ENCODE measurements at places on chromosomes 1 and 21.

GRCh38 chr1:11790880-11791715, 14.7 kb downstream of the MTHFR start:
- H3K4me3 ChIP-seq: no peak overlapping the region
- H3K27me3 ChIP-seq: no peaks in the 10 kb centered on the region
- H3K27ac ChIP-seq: peak overlapping the region; percentile 91
- H3K36me3 ChIP-seq: no peaks in the 10 kb centered on the region

DNA sequence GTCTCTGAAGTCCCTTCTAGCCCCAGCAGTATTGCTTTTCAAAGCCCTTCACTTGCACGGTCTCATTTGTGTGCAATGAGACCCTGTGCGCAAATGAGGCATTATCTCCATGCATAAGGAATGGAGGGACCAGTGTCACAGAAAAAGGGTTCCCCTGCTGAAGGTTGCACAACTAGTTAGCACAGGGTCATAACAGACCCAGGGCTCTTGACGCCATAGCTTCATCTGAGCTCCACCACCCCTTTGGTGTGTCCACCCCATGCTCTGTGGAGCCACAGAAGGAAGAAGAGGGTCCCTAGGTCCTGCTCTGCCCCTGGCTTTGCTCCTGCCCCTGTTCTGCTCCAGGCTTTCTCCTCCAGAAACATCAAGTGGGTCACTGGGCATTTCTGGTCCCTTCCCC, 12.6 kb downstream of the SH2D2A start:
- H3K4me3 ChIP-seq: no peak overlapping the region
- peaks cover 20% of the 10 kb centered on the region for H3K4me1 ChIP-seq
- no peaks in the 10 kb centered on the region for H3K36me3 ChIP-seq
- no peak for DNase-seq

DNA sequence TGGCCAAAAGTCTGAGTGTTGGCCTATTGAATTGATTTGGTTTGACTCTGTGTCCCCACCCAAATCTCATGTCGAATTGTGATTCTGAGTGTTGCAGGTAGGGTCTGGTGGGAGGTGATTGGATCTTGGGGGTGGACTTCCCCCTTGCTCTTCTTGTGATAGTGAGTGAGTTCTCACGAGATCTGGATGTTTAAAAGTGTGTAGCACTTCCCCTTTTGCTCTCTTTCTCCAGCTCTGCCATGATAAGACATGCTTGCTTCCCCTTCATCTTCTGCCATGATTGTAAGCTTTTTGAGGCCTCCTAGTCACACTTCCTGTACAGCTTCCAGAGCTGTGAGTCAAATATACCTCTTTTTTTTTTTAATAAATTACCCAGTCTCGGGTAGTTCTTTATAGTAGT, 297.1 kb upstream of the ZRANB2 start:
- no peaks in the 10 kb centered on the region for H3K4me1 ChIP-seq
- H3K4me3 ChIP-seq: no peak overlapping the region
- H3K36me3 ChIP-seq: no peaks in the 10 kb centered on the region
- no peak overlapping the region for H3K27ac ChIP-seq

DNA sequence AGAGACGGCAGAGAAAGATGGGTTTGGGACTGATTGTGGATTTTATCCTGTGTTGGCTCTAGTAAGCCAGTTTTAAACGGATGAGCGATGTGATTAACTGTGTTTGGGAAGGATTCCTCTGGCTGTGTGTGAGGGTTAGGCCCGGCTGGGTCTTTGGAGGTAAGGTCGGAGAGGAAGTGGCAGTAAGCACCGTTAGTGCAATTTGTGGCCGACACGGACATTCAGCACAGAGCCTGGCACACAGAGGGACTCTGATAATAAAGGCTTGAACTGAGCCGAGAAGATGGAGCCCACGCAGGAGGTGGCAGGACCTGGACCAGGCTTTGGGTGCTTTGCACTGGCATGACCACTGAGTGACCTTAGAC, 1.3 kb downstream of the MTFR1L start:
- no peaks in the 10 kb centered on the region for H3K36me3 ChIP-seq
- DNase-seq: no peak
- peak overlapping the region; percentile 87 for H3K27ac ChIP-seq

Data from uterus (tissue), 4 donors.